ENCODE measurements at places on chromosomes 1 and 21. TPM values are rescaled to one million over a fixed set of nuclear protein-coding genes. Genes with fewer than 3 reads are reported as not detected.

The EPHA10 gene
- not detected for total RNA-seq

The ATAD3A gene
- 66.8 TPM for total RNA-seq

The ITLN1 gene
- total RNA-seq, result not detected

DNA sequence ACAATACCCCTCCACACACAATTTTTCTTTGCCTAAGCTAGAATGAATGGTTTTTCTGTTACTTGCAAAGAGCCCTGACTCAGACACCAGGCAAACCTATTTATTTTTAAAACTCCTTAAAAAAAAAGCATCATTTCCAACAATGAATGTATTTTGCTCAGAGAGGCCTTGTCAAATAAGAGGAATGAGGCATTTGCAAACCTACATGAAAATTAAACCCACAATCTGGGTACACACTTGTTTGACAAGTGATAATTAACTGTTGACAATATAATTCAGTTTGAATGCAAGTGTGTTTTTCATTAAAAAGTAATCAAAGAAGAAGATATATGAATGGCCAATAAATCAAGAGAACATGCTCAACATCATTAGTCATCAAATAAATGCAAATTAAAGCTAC lies 339.5 kb downstream of the PTPRU start:
- no peak for DNase-seq

- no peak for DNase-seq
Observed at GRCh38 chr1:10762875-10763274, 33.6 kb downstream of the CASZ1 start.

The AGO3 gene
- 17.6 TPM for total RNA-seq

GRCh38 chr1:65478379-65479026 lies 58.0 kb downstream of the LEPR start:
- no peak for DNase-seq

GRCh38 chr1:44945967-44946366 lies 40.4 kb downstream of the EIF2B3 start:
- no peak for DNase-seq

GRCh38 chr1:182644886-182645285 lies 39.5 kb downstream of the RGS8 start:
- DNase-seq, result no peak

DNA sequence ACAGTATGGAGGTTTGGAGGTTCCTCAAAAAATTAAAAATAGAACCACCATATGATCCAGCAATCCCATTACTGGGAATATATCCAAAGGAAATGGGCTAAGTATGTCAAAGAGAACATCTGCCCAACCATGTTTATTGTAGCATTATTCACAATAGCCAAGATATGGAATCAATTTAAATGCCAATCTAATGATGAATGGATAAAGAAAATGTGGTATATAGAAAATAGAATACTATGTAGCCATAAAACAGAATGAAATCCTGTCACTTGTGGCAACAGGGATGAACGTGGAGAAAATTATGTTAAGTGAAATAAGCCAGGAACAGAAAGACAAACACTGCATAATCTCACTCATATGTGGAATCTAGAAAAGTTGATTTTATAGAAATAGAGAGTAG lies 201.7 kb upstream of the AJAP1 start:
- DNase-seq, result no peak

GRCh38 chr1:20237646-20238045 lies 51.3 kb upstream of the PLA2G2C start:
- DNase-seq, result no peak

DNA sequence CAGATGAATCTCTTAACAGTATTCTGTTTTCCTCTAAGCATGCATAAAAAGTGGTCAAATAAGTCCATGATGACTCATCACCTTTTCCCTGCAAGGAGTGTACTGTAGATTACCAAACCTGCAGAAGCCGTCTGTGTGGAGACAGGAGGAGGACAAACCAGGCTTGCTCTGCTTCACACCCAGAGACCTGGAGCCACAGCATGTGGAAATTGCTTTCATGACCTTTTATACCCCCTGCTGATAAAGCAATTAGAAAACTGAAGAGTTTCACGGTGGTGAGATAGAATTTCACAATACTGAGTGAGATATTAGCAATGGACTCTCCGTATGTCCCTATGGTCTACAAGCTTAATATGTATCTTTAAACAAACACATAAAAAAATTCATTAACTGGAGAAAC lies 9.4 kb downstream of the CORT start:
- DNase-seq, result no peak

DNA sequence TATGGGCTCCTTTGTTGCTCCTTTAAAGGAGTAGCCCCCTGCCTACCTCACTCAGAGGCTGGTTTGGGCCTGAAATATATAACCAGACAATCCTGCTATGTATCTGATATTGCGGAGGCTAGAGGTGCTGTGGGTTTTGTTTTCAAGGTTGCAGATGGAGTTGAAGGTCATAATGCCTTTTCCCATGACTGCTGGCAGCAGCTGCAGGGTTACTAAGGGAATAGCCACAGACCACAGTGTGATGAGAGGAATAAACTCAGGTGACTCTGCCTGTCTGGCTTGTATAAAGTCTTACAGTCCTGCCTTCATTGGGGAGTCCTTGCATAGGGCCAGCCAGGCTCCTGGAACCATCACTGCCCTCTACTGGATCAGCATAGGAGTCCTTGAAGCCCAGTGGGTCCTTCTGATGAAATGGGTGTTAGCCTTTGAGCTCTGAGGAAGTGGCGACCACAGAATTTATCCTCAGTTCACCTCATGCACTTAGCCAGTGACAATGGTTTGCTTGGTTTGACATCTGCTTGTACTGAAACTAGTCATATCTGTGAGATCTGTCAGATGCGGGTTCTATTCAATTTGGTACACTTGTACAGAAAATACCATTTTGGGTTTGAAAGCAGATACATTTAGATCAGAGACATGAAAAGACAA lies 174.4 kb upstream of the HMCN1 start:
- peak; percentile 72 for DNase-seq

- DNase-seq, result no peak
Observed at GRCh38 chr1:212607913-212608391, 609 bp upstream of the ATF3 start.

GRCh38 chr1:18608534-18608933 lies 22.1 kb upstream of the PAX7 start:
- no peak for DNase-seq

GRCh38 chr1:5969168-5969567 lies 23.1 kb downstream of the NPHP4 start:
- no peak for DNase-seq
